ENCODE measurements at places on chromosomes 13 and 19.

DNA sequence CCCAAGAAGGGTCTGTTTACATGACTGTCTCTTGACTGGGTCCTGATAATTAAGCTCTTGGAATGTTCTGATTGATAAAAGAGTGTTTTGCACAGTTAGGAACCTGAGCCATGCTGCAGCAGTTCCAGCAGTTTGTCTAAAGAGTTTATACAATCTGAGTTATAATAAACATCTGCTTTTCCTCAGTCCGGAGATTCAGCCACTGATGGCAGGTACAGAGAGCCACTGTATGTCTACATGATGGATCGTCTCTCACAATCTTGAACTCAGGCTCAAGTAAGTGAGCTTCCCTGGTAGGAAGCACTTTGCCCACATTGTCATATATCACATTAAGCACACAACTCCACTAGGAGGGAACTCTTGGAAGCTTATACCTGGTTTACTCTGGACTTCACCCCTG is 84.3 kb downstream of the UGGT2 start:
- no peaks in the 10 kb centered on the region for H3K4me1 ChIP-seq
- no peaks in the 10 kb centered on the region for H3K27me3 ChIP-seq
- no peak overlapping the region for H3K27ac ChIP-seq
- no peak for DNase-seq
- peaks cover 4% of the 10 kb centered on the region for H3K36me3 ChIP-seq

GRCh38 chr19:46634656-46635218 is 1.3 kb downstream of the GNG8 start:
- no peaks in the 10 kb centered on the region for H3K36me3 ChIP-seq
- no peak for DNase-seq
- H3K4me3 ChIP-seq, result peak overlapping the region; percentile 39
- no peaks in the 10 kb centered on the region for H3K27me3 ChIP-seq

- no peak for DNase-seq
- no peaks in the 10 kb centered on the region for H3K36me3 ChIP-seq
- H3K27ac ChIP-seq, result no peak overlapping the region
- H3K4me1 ChIP-seq, result no peaks in the 10 kb centered on the region
Measured at GRCh38 chr13:36666477-36667229, 7.2 kb upstream of the SERTM1 start.

GRCh38 chr13:66414066-66414800 is 815.9 kb downstream of the PCDH9 start:
- no peaks in the 10 kb centered on the region for H3K27me3 ChIP-seq
- H3K27ac ChIP-seq, result no peak overlapping the region
- no peak for DNase-seq
- no peak overlapping the region for H3K4me3 ChIP-seq
- H3K4me1 ChIP-seq, result no peaks in the 10 kb centered on the region
- H3K36me3 ChIP-seq, result no peaks in the 10 kb centered on the region

DNA sequence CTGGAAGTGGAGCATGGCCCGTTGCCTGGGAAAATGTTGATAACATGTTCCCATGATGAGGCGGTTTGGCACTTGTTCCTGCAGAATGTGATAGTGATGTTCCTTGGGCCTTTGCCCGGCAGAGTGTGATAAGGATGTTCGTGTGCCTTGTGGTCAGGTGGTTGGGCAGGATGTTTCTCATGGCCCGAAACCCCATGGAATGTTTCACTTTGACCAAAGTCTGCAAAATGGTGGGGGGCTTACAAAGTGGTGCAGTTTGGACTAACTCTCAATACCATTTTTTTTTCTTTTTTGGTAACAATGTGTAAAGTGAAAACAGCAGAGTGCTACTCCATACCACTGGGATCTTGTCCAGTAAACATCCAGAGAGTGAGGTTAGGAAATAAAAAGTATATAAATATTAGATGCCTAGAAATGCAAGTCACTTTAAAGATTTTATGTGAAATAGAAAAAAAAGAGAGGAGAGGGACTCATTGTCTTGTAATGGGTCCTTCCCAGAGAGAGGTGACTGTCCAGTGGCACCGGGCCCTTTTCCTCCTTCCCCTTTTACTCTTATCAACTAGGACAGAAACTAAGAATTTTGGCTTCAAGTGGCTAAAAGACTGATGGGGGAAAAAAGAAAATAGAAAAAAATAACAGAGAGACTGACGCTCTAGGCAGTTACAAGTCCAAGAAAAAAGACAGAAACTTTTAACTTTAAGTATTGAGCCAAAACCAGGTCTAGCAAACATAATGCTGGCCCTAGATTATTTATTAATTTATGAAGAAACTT is 5.7 kb downstream of the FPR3 start:
- DNase-seq, result no peak
- H3K36me3 ChIP-seq, result no peaks in the 10 kb centered on the region
- H3K4me3 ChIP-seq, result no peak overlapping the region
- H3K4me1 ChIP-seq, result peaks cover 7% of the 10 kb centered on the region

GRCh38 chr13:32232263-32232662 is 82.9 kb downstream of the ZAR1L start:
- no peaks in the 10 kb centered on the region for H3K27me3 ChIP-seq
- H3K27ac ChIP-seq, result no peak overlapping the region
- H3K4me1 ChIP-seq, result no peaks in the 10 kb centered on the region

GRCh38 chr13:28181413-28181812 is 43.1 kb downstream of the PAN3 start:
- DNase-seq, result no peak
- no peak overlapping the region for H3K4me3 ChIP-seq
- H3K36me3 ChIP-seq, result no peaks in the 10 kb centered on the region
- no peaks in the 10 kb centered on the region for H3K27me3 ChIP-seq
- peaks cover 8% of the 10 kb centered on the region for H3K4me1 ChIP-seq
- no peak overlapping the region for H3K27ac ChIP-seq

DNA sequence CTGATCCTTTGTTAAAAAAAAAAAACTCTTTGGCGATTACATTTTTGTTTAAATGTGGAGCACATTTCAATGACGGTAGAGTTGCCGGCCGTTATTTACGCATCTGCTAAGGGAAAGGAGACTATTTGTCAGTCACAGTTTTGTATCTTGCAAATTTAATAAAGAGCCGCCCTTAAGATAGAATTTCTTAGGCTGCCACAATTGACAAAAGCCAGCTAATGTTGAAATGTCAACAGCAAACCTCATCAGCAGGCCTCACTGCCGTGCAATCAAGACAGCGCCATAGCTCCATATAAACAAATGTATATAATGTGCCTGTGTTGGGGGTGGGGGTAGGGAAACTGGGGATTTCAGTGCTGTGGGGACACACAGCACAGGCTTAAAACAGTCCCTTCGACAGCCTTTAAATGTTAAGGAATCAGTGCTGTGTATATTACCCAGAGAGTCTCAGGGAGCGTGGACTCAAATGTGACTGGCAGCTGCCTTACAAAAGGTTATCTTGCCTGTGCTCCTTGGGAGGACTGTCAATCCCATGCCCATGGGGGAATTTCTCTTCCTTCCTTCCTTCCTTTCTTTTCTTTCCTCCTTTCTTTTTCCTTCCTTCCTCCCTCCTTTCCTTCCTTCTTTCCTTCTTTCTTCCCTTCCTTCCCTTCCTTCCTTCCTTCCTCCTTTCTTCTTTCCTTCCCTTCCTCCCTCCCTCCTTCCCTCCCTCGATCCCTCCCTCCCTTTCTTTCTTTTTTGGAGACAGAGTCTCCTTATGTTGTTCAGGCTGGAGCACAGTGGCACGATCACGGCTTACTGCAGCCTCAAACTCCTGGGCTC is 108.0 kb downstream of the URI1 start:
- no peak overlapping the region for H3K4me3 ChIP-seq
- no peak for DNase-seq

DNA sequence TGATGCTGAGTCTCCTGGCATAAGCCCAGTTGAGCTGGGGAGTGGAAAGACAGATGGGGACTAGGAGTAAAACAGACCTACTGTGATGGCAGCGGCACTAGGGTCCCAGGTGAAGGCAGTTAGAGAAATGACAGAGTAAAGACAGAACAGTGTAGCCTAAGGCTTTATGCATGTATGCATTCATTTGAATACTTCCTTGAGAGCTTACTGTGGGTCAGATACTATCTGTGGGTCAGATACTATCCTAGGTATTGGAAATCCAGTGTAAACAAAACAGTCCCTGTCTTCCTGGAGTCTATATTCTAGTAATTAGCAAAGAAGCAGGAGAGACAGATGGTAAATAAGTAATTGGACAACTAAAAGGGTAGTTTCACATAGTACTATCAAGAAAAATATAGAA is 73.7 kb upstream of the LRCH1 start:
- H3K4me3 ChIP-seq, result no peak overlapping the region
- no peaks in the 10 kb centered on the region for H3K4me1 ChIP-seq
- DNase-seq, result no peak
- no peaks in the 10 kb centered on the region for H3K27me3 ChIP-seq

DNA sequence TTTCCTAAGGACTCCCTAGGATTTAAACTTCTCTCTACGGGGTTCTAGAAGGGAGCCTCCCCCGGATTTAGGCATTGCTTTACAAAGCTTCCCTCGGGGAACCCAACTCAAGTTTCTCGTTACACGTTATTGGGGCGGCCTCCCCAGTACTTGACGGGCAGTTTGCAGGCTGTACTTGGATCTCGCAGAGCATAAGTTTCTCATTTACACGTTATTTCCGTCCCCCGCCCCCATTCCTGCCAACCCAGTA is 584 bp downstream of the SMG9 start:
- H3K27me3 ChIP-seq, result no peaks in the 10 kb centered on the region
- no peak for DNase-seq
- H3K27ac ChIP-seq, result peak overlapping the region; percentile 99
- H3K4me3 ChIP-seq, result peak overlapping the region; percentile 92
- H3K36me3 ChIP-seq, result peaks cover 16% of the 10 kb centered on the region

DNA sequence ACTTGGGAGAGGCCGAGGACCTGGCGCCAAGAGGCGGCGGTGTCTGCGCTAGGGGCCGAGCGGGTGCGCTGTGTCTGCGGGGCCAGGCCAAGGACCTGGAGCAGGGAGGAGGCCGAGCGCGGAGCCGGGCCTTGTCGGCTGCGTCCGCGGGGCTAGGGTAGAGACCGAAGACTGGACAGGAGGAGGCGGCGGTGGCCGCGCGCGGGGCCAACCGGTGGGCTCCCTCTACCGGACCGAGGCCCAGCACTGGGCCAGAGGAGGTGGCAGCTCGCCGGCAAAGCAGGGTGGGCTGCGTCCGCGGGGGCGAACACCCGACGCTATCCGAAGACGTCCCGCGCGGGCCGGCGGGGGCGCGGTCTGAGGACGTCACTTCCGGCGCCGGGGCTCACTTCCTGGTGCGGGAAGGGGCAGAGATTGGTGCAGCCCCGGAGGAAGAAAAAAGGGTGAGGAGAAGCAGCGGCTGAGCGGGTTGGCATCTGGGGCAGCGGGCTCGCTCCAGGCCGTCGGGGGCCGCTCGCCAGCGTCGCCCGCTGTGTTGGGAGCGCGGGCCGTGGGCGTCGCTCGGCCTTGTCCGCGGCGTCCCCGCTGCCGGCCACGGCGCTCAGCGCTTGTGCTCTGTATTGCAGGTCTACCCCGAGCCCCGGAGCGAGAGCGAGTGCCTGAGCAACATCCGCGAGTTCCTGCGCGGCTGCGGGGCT is 38.3 kb downstream of the ARHGEF7 start:
- no peaks in the 10 kb centered on the region for H3K27me3 ChIP-seq
- H3K4me1 ChIP-seq, result peaks cover 2% of the 10 kb centered on the region
- H3K4me3 ChIP-seq, result peak overlapping the region; percentile 66

DNA sequence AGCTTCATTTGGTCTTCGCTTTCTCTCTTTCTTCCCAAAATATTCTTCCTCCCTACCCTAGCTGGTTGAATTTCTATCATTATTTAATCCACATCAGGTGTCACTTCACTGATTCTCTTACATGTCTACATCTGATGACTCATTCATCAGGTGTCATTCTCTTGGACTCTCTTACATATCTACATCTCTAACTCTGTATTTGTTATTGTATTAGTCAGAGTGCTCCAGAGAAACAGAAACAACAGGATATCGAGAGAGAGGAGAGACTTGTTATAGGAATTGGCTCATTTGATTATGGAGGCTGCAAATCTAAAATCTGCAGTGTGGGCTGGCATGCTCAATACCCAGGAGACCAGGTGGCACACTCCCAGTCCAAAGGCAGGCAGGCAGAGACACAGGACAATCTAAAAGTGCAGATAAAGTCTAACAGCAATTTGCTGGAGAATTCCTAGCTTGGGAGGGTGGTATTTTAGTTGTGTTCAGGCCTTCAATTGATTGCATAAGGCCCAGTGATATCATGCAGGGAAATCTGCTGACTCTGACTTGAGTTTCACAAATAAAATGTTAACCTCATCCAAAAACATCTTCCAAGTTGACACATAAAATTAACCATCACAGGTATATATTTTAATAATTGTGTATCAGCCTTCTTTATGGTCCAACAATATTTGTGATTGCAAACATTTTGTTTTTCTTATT is 541.4 kb upstream of the SLITRK5 start:
- no peaks in the 10 kb centered on the region for H3K36me3 ChIP-seq
- no peak for DNase-seq
- H3K4me3 ChIP-seq, result no peak overlapping the region

GRCh38 chr13:30730526-30730925 is 4.8 kb upstream of the ALOX5AP start:
- H3K36me3 ChIP-seq, result no peaks in the 10 kb centered on the region
- no peaks in the 10 kb centered on the region for H3K4me1 ChIP-seq
- no peak overlapping the region for H3K4me3 ChIP-seq
- no peak overlapping the region for H3K27ac ChIP-seq
- no peaks in the 10 kb centered on the region for H3K27me3 ChIP-seq
- DNase-seq, result no peak

- no peak overlapping the region for H3K4me3 ChIP-seq
- H3K4me1 ChIP-seq, result no peaks in the 10 kb centered on the region
- no peak overlapping the region for H3K27ac ChIP-seq
Measured at GRCh38 chr13:111526922-111527321, 206.5 kb downstream of the TEX29 start.

GRCh38 chr19:34426096-34426661 is 2.0 kb upstream of the UBA2 start:
- peaks cover 7% of the 10 kb centered on the region for H3K36me3 ChIP-seq
- H3K4me3 ChIP-seq, result no peak overlapping the region
- no peak for DNase-seq
- H3K4me1 ChIP-seq, result peaks cover 4% of the 10 kb centered on the region

- H3K4me3 ChIP-seq, result no peak overlapping the region
- H3K27me3 ChIP-seq, result no peaks in the 10 kb centered on the region
- no peak for DNase-seq
- H3K4me1 ChIP-seq, result no peaks in the 10 kb centered on the region
- no peaks in the 10 kb centered on the region for H3K36me3 ChIP-seq
- H3K27ac ChIP-seq, result no peak overlapping the region
Measured at GRCh38 chr13:75558145-75558840, 8.7 kb downstream of the UCHL3 start.

DNA sequence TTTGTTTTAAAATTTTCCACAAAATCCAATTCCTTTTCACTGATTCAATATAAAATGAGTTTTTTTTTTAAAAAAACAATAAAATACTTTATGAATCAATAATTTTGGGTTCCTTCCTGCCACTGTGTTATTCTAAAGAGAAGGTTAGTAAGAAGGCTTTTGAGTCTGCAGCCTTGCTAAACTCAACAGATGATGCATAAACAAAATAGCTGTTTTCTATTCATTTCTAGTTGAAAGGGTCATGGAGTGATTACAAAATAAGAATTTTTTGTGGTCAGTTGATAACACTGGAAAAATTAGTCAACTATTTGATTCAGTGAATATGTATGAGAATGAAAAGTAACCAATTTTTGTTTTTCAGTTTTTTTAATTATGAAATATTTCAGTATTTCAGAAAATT is 169.9 kb downstream of the VWA8 start:
- no peaks in the 10 kb centered on the region for H3K27me3 ChIP-seq
- DNase-seq, result no peak
- H3K27ac ChIP-seq, result no peak overlapping the region
- no peak overlapping the region for H3K4me3 ChIP-seq
- H3K36me3 ChIP-seq, result no peaks in the 10 kb centered on the region

- H3K4me1 ChIP-seq, result peaks cover 4% of the 10 kb centered on the region
- no peaks in the 10 kb centered on the region for H3K27me3 ChIP-seq
- H3K4me3 ChIP-seq, result no peak overlapping the region
- no peak for DNase-seq
- no peak overlapping the region for H3K27ac ChIP-seq
- H3K36me3 ChIP-seq, result peaks cover 54% of the 10 kb centered on the region
Measured at GRCh38 chr13:114288157-114288591, 6.8 kb downstream of the UPF3A start.
